BJ (cell line): ENCODE measurements at places on chromosomes 12 and 14.
A peak's percentile ranks its signal among the peaks of the same experiment; 100 is the strongest.

- no peak for DNase-seq
Observed at GRCh38 chr12:106321139-106321850, 18.8 kb downstream of the TCP11L2 start.

GRCh38 chr12:3315201-3315661 is 175.8 kb upstream of the PRMT8 start:
- peak; percentile 50 for DNase-seq

- DNase-seq, result no peak
Observed at GRCh38 chr14:71403656-71404055, 496.4 kb downstream of the PCNX1 start.

- DNase-seq, result peak; percentile 89
Observed at GRCh38 chr12:111462210-111462769, 56.6 kb downstream of the SH2B3 start.

- DNase-seq, result no peak
Observed at GRCh38 chr14:100155756-100156616, 3.5 kb downstream of the DEGS2 start.

DNA sequence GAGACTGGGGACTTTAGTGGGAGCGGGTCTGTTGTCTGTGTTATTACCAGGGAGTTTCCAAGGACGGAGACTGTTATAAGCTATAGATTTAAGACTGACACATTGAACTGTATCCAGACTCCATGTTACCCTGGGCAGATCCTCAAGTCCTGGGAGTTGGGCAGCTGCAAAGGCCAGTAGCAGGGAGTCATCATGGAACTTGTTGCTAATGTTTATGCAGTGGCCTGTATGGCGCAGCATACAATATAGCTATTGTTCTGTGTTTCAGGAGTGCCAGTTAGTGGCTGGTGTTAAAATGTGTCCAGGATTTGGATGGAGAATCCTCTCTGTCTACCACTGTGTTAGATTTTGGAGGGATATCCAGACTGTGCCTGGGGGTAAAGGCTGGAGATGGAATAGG is 31.7 kb downstream of the SMOC1 start:
- DNase-seq, result no peak

DNA sequence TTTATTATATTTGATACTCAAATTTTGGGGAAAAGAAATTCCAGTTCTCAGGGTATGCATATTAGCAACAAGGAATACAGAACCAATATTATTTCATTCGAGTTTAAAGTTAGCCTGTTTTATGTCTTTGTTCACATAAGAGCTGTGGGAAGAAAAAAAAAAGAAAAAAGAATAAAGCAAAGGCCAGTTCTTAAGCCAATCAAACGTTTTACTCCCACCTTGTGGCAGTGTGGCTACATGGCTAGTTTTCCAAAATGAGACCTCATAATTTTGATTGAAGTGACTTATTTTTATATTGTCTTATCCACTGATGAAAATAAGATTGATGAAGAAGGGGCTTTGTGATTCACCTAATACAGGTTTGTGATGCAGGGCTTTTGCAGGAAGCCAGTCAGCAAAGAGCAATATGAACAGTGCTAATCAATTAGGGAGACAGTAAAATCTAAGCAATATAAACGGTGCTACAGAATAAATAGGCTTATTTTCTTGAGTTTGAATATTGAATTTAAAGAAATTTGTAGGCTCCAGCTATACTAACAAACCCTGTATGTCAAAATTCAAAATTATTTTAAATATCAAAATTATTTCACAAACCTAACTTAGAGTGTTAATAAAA is 624.1 kb upstream of the FOXG1 start:
- DNase-seq, result no peak

DNA sequence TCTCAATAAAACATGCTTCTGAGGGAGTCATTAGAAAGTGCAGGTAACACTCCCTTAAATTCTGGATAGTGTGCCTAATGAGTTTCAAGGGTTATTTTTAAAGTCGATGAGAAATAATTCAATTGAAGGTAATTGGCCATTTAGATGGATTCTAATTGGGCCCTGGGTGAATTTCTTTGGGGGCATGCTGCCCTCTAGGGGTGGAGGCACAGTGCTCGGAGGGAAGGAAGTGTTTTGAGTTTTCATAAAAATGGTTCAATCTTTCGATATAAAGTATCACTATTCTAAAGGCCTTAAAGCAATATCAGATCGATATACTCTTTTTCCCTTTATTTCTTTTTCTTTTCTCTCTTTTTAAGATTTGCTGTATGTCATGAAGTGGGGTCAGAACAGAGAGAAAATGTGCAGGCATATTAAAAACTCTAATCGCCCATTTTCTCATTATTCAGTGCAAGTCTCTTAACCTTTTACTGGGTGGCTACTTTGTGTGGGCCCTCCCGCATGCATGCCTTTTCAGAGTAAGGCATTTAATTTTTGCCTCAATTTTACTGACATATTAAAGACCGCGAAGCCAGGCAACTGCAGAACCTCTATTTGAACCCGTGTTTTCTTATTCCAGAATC is 25.5 kb downstream of the NKX2-8 start:
- no peak for DNase-seq

- DNase-seq, result no peak
Observed at GRCh38 chr14:95225251-95225887, 68.0 kb upstream of the DICER1 start.

DNA sequence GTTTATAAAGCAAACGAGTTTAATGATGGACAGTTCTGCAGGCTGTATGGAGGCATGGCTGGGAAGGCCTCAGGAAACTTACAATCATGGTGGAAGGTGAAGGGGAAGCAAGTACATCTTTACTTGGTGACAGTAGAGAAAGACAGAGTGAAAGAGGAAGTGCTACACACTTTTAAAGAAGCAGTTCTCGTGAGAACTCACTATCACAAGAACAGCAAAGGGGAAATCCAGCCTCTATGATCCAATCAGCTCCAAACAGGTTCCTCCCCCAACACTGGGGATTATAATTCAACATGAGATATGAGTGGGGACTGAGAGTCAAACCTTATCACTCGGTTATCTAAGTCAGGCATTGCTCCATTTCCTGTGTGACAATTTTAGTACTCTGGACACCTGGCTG is 189.9 kb upstream of the CNTN1 start:
- no peak for DNase-seq

- no peak for DNase-seq
Observed at GRCh38 chr12:105030820-105031807, 45.0 kb downstream of the NOPCHAP1 start.

GRCh38 chr12:124517260-124518050 is 50.0 kb downstream of the NCOR2 start:
- DNase-seq, result no peak

- no peak for DNase-seq
Observed at GRCh38 chr14:77296155-77296554, 24.5 kb downstream of the POMT2 start.

- no peak for DNase-seq
Observed at GRCh38 chr14:20712904-20713303, 24.3 kb downstream of the ANG start.

DNA sequence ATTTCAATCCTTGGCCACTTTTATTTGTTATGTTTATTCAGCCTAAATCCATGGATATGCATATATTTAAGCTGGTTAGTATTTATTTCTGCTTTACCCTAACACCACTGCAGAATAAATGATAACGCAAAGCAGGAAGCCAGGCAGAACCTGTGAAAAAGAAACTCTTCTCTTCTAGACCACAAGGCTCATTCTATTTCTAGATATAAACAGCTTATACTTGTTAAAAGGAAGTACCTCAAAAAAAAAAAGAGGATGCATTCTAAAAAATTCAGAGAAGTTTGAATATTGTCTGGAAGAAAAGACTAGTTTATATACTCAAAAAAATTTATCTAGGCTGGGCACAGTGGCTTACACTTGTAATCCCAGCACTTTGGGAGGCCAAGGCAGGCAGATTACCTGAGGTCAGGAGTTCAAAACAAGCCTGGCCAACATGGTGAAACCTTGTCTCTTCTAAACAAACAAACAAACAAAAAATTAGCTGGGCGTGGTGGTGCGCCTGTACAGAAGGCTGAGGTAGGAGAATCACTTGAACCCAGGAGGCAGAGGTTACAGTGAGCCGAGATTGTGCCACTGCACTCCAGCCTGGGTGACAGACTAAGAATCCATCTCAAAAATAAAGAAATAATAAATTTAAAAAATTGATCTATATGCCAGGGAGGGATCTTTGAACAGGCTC is 55.8 kb downstream of the GALNT4 start:
- no peak for DNase-seq
